ENCODE measurements at places on chromosomes 2 and 18.
A peak's percentile ranks its signal among the peaks of the same experiment; 100 is the strongest.

GRCh38 chr18:75052475-75052874, 156.5 kb downstream of the PTGR3 start:
- no peak for DNase-seq
- no peak overlapping the region for H3K4me3 ChIP-seq
- H3K27me3 ChIP-seq, result no peaks in the 10 kb centered on the region
- H3K27ac ChIP-seq, result no peak overlapping the region
- H3K36me3 ChIP-seq, result no peaks in the 10 kb centered on the region

DNA sequence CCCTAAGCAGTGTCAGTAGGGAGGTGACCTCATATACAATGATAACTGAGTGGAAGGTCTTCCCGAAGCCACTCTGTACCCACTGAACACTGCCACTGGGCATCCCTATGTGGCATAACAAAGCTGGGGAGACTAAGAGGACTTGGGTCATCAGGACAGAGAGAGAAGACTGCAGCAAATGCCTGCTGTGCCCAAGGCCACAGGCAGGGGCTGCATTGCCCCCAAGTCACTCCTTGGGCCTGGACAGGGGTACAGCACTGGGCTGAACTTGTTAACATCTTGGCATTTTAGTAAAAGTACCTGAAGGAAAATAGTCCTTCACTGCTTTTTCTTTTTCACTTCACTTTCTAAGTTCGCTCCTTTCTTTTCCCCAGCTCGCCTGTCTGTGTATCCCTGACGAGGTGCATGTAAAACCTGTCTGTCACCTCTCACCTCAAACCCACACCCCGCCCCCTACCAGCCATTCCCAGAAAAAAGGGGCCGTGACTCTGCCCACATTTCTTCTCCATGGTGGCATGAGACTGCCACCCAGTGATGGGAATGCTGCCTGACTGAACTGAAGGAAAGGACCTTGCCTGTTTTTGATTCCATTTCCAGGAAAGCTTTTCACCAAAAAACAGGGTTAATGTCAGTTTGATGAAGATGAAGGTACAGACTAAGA, 62.9 kb downstream of the MTHFD2 start:
- no peak overlapping the region for H3K4me3 ChIP-seq
- H3K27me3 ChIP-seq, result no peaks in the 10 kb centered on the region
- no peaks in the 10 kb centered on the region for H3K36me3 ChIP-seq
- H3K4me1 ChIP-seq, result no peaks in the 10 kb centered on the region
- peak; percentile 88 for DNase-seq
- no peak overlapping the region for H3K27ac ChIP-seq

DNA sequence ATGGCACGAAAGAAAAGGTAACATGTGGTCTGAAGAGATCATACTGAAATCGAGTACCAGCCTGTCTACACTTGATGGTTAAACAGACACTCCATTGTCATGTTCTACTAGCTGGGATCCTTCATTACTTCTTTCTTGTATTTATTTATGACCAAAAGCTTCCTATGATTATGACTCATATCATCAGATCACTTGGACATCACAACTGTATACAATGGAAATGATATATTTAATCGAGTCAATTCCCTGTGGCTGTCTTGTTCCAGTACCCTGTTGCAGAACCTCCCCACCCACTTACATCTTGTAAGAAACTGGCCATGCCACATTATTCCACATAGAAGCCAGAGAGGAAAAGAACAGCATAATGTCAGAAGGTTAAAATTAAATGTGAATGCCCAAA, 358.9 kb downstream of the ZEB2 start:
- H3K27me3 ChIP-seq, result no peaks in the 10 kb centered on the region
- H3K36me3 ChIP-seq, result no peaks in the 10 kb centered on the region
- H3K27ac ChIP-seq, result no peak overlapping the region

- H3K36me3 ChIP-seq, result peaks cover 19% of the 10 kb centered on the region
- no peaks in the 10 kb centered on the region for H3K27me3 ChIP-seq
- peak; percentile 86 for DNase-seq
Measured at GRCh38 chr18:23257686-23258565, 122.6 kb downstream of the CABLES1 start.

GRCh38 chr2:12192762-12193161, 446.3 kb downstream of the LPIN1 start:
- H3K4me3 ChIP-seq, result no peak overlapping the region
- H3K27me3 ChIP-seq, result no peaks in the 10 kb centered on the region
- no peak for DNase-seq
- H3K36me3 ChIP-seq, result no peaks in the 10 kb centered on the region
- H3K4me1 ChIP-seq, result no peaks in the 10 kb centered on the region

DNA sequence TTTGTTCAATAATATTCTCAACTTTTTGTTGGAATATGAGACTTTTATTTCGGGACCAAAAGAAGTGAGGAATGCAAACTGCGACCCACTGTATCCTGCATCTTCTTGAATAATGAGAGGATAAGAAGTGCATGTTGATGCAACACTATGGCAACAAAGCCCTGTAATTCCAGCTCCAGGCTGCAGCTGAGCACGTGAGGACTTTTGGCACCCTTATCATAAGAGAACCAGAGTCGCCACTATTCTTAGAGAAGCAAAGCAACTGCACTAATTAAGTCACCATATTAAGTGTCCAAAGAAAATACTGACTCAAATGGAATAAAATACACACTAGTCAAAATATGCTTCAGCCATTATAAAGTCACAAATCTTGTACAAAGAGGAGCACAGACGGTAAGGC, 65.8 kb downstream of the FAM210A start:
- no peak overlapping the region for H3K4me3 ChIP-seq
- no peaks in the 10 kb centered on the region for H3K27me3 ChIP-seq
- no peak overlapping the region for H3K27ac ChIP-seq
- no peak for DNase-seq
- no peaks in the 10 kb centered on the region for H3K4me1 ChIP-seq
- H3K36me3 ChIP-seq, result peaks cover 2% of the 10 kb centered on the region

GRCh38 chr2:173997269-173997668, 32.1 kb upstream of the SP3 start:
- no peak overlapping the region for H3K27ac ChIP-seq
- no peak overlapping the region for H3K4me3 ChIP-seq
- no peaks in the 10 kb centered on the region for H3K4me1 ChIP-seq
- peaks cover 13% of the 10 kb centered on the region for H3K27me3 ChIP-seq

DNA sequence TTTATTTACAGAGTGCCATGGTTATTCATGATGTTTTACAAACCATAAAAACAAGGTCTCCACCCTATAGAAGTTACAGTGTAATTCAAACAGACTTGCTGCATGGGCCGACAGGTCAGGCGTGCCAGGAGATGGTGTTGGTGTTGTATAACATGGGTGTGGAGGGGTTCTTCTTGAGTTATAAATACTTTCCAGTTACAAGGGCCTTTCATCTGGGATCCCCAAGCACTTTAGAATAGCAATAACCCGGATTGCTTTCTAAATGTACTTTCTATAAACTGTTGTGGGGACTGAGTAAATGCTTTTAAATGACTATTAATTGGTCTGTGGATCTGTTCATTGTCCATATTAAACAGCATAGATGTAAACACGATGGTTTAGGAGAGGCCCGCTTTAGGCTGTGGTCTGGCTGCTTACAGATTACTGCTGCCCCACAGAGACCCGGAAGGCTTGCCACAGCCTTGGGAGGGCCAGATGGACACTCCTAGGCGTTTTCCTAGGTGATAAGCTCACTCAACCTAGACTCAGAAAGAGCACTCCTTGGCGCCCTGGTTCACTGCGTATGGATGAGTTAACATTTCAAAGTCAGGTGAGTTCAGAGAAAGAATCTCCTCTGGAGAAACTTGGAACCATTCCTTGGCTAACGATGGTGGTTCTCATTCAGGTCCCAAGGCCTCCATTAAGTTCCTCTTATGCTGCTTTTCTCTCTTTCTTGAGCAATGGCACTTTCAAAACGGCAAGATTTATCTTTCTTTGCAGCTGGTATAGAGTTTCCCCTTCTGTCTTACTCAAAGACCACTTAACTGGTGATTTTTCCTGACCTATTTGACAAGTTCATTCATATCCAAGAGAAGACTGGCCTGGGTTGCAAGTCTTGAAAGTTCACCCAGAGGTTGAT, 3.6 kb upstream of the KIAA2012 start:
- DNase-seq, result no peak
- H3K36me3 ChIP-seq, result no peaks in the 10 kb centered on the region
- peaks cover 7% of the 10 kb centered on the region for H3K4me1 ChIP-seq
- no peak overlapping the region for H3K27ac ChIP-seq
- H3K4me3 ChIP-seq, result no peak overlapping the region
- no peaks in the 10 kb centered on the region for H3K27me3 ChIP-seq

DNA sequence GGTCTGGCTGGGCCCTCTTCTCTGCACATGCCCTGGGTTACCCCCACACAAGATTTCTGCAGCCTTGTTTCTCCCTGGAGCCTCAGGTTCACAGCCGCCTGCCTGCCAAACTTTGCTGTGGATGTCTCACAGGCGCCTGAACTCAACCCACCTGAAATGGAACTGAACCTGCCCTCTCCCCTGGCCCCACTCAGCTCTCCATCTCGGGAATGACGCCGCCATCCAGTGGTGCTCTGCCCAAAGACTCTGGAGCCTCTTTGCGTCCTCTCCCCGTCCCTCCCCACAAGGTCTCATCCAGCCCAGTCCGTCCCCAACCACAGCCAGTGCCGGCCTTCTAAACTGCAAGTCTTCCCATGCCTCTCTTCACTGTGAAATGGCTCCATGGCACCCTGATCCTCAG, 29.1 kb downstream of the EMX1 start:
- peaks cover 2% of the 10 kb centered on the region for H3K4me1 ChIP-seq
- DNase-seq, result no peak
- no peaks in the 10 kb centered on the region for H3K27me3 ChIP-seq
- H3K27ac ChIP-seq, result no peak overlapping the region
- H3K36me3 ChIP-seq, result no peaks in the 10 kb centered on the region

DNA sequence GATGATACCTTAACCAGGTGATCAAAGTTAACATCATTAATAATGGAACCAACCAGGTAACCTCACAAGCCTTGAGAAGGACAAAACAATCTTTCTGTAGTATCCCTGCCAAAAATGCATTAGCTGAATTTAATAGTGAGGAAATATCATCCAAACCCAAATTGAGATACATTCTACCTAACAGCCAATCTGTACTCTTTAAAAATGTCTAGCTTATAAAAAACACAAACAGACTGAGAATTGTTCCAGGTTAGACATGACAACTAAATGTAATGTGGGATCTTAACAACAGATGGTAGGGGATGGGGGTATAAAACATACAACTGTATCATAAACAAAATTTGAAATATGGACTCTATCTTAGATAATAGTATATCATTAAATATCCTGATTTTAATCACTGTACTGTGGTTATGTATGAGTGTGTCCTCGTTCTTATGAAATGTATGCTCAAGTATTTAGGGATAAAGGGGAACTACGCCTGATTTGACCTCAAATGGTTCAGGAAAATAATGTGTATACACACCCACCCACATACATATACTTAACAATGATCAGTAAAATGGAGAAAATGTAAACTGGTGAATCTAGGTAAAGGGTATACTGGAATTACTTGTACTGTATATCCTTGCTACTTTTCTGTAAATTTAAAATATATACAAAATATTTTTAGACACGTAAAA, 1.7 kb downstream of the FANCL start:
- H3K27ac ChIP-seq, result no peak overlapping the region
- no peak overlapping the region for H3K4me3 ChIP-seq
- no peaks in the 10 kb centered on the region for H3K27me3 ChIP-seq
- H3K36me3 ChIP-seq, result no peaks in the 10 kb centered on the region
- DNase-seq, result no peak

GRCh38 chr2:207176247-207176646, 10.5 kb upstream of the KLF7 start:
- peaks cover 14% of the 10 kb centered on the region for H3K4me1 ChIP-seq
- no peak overlapping the region for H3K27ac ChIP-seq
- no peak for DNase-seq
- no peak overlapping the region for H3K4me3 ChIP-seq

DNA sequence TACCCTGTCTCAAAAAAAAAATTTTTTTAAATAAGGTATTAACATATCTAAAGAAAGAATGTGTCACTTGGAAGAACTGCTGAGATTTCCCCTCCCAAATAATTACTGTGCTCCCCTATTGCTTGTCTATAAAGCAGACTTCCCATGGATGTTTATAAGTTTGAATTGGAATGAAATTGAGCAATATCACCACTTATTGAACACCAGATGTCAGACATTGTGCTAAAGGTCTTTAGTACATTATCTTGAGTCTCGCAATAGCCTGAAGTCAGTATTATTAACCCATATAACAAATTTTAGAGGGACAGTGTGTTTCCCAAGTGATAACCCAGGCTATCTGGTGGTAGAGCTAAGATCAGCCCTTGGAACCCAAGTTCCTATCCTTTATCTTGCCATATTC, 102.9 kb upstream of the MSH2 start:
- no peak overlapping the region for H3K27ac ChIP-seq
- peaks cover 11% of the 10 kb centered on the region for H3K4me1 ChIP-seq
- no peaks in the 10 kb centered on the region for H3K27me3 ChIP-seq
- no peak for DNase-seq
- H3K4me3 ChIP-seq, result no peak overlapping the region

DNA sequence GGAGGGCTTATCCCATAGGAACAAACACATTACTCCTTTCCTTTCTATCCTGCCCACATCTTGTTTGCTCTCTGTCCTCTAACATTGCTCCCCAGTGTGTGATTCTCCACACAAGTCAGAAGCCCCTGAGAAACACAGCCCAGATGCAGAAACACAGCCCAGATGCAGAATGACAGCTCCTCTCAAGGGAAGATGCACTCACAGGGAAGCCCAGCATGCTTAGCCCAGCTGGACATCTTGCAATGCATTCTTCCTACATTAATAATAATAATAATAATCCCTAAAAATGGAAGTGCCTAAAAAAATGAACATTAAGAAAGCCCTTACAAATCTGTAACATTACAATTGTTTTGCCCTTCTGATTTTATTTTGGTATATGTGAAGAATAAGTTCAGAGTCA, 172.1 kb downstream of the CBLN2 start:
- no peaks in the 10 kb centered on the region for H3K4me1 ChIP-seq
- no peaks in the 10 kb centered on the region for H3K36me3 ChIP-seq
- H3K27me3 ChIP-seq, result no peaks in the 10 kb centered on the region
- no peak overlapping the region for H3K27ac ChIP-seq
- H3K4me3 ChIP-seq, result no peak overlapping the region
- no peak for DNase-seq

DNA sequence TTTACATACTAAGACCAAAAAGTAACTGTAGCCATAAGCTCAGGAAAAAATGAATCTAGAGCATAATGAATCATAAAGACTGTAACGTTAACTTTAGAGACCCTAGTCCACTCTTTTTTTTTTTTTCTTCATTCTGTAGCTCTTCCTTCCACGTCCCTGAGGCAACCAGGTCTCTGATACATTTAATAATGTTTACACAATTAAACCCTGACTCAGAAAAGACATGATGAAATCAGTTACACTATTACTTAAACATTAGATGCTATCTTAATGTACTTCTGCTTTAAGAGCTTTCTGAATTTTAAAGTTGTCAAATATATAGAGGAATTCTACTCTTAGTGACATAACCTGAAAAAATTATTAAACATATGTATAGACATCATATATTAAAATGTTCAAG, 1121.5 kb upstream of the DDX18 start:
- no peak for DNase-seq
- H3K4me3 ChIP-seq, result no peak overlapping the region
- H3K27me3 ChIP-seq, result no peaks in the 10 kb centered on the region

GRCh38 chr2:187271825-187272224, 176.2 kb downstream of the CALCRL start:
- no peak for DNase-seq
- no peaks in the 10 kb centered on the region for H3K27me3 ChIP-seq
- no peaks in the 10 kb centered on the region for H3K36me3 ChIP-seq
- H3K4me1 ChIP-seq, result no peaks in the 10 kb centered on the region
- no peak overlapping the region for H3K4me3 ChIP-seq

GRCh38 chr2:46520130-46520711, 40.9 kb downstream of the TMEM247 start:
- H3K27me3 ChIP-seq, result no peaks in the 10 kb centered on the region
- H3K4me1 ChIP-seq, result peaks cover 2% of the 10 kb centered on the region
- DNase-seq, result no peak
- no peaks in the 10 kb centered on the region for H3K36me3 ChIP-seq
